Spleen (tissue), 13 donors: ENCODE measurements at places on chromosomes 2 and 18. TPM values are rescaled to one million over a fixed set of nuclear protein-coding genes. Genes with fewer than 3 reads are reported as not detected.

- H3K4me1 ChIP-seq: no peaks in the 10 kb centered on the region
- H3K27ac ChIP-seq: no peak overlapping the region
- H3K36me3 ChIP-seq: no peaks in the 10 kb centered on the region
- H3K27me3 ChIP-seq: no peaks in the 10 kb centered on the region
- no peak overlapping the region for H3K4me3 ChIP-seq
Observed at GRCh38 chr18:67938660-67939059, 422.1 kb upstream of the DSEL start.

DNA sequence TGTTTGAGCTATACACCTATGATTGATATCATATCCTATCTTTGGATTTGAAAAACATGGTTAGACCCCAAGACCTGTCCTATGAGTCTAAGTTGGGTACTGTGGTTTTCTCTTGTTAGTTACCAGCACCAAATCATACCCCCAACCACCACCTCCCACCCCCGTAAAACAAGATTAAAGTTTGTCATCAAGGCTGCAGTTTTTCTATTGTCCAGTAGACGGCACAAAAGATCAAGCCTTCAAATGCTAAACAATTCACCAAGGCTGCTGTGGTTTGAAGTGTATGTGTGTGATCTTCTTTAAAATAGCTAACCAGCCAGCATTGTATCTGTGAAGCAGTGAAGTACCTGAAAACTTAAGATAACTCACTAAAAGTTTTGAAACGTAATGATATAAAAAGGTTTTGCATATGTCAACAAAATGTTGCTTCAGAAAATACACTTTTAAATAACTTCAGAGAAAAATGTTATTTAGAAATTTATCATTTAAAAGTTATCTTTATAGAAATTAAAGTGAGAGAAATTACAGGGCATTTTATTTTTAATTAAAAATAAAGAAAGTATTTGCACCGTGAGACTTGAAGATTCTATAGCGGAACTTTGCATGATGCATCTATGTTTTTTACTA is 5.8 kb upstream of the MEIS1 start:
- no peaks in the 10 kb centered on the region for H3K36me3 ChIP-seq
- H3K27me3 ChIP-seq: peaks cover 48% of the 10 kb centered on the region
- H3K27ac ChIP-seq: no peak overlapping the region
- no peak for DNase-seq
- peaks cover 18% of the 10 kb centered on the region for H3K4me1 ChIP-seq

- H3K36me3 ChIP-seq: peaks cover 100% of the 10 kb centered on the region
- peak overlapping the region; percentile 1 for H3K27ac ChIP-seq
- H3K27me3 ChIP-seq: no peaks in the 10 kb centered on the region
- H3K4me1 ChIP-seq: no peaks in the 10 kb centered on the region
- no peak overlapping the region for H3K4me3 ChIP-seq
Observed at GRCh38 chr2:88747990-88748389, 56.5 kb downstream of the RPIA start.

Gene SCYGR4
- total RNA-seq: not detected

- H3K27me3 ChIP-seq: no peaks in the 10 kb centered on the region
- DNase-seq: no peak
- no peaks in the 10 kb centered on the region for H3K36me3 ChIP-seq
- H3K27ac ChIP-seq: no peak overlapping the region
- no peaks in the 10 kb centered on the region for H3K4me1 ChIP-seq
Observed at GRCh38 chr2:38248255-38248654, 128.8 kb downstream of the ATL2 start.

Gene NOSTRIN
- 3.7 TPM for total RNA-seq

DNA sequence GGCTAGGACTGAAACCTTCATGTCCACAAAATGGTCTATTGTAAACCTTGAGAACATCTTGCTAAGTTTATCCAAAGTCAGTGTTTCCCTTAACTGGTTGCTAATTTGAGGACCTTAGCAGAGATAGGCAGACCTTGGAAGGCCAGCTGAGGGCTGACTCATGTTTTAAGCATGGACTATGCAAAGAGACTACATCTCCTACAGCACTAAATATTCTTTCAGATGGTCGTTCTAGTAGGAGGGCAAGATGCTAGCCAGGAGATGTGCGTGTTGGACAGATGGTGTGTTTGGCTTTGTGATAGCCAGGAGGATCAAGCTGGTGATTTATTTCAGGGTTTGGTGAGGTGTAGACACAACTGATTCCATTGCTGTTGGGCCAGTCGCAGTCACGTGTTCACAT is 75.8 kb downstream of the NRP2 start:
- H3K36me3 ChIP-seq: no peaks in the 10 kb centered on the region
- peaks cover 3% of the 10 kb centered on the region for H3K4me1 ChIP-seq
- no peak overlapping the region for H3K4me3 ChIP-seq
- no peak overlapping the region for H3K27ac ChIP-seq

Gene CLHC1
- 34.7 TPM for total RNA-seq

DNA sequence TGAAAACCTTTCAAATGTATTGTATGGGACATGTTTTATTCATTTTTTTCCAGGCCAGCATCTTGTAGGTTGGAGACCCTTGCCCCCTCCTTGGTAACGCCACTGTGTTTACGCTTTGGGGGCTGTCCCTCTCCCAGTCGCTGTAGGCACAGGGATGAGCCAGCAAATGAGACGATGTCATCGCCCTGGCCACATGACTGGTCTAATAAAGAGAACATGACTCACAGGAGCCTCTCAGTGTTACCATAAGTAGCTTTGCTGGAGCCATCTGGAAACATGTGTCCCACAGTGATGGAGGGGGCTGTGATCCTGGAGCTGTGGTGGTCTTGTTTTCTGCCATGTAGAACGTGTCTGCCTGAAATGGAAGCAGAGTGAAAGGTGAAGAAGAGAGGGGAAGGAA is 78.9 kb downstream of the CD8B2 start:
- H3K4me3 ChIP-seq: no peak overlapping the region
- no peak overlapping the region for H3K27ac ChIP-seq
- H3K36me3 ChIP-seq: no peaks in the 10 kb centered on the region

DNA sequence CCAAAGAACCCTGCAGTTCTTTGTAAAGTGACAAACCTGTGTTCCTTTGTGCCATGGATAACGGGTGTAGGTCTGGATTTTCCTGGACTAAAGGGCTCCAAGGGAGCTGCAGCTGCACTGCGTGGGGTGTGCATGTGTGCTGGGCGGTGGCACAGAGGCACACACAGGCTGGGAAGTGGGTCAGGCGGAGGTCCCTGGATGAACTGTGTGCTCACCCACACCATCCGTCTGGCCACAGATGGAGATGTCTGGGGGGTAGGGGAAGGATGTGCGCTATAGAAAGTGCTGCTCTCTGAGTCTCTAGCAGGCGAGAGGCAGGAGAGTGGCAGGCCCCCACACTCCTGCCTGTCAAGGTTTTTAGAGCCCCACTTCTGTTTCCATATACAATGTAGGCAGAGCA is 137.2 kb downstream of the LOXHD1 start:
- no peaks in the 10 kb centered on the region for H3K36me3 ChIP-seq
- H3K27me3 ChIP-seq: no peaks in the 10 kb centered on the region
- no peaks in the 10 kb centered on the region for H3K4me1 ChIP-seq
- no peak overlapping the region for H3K27ac ChIP-seq
- DNase-seq: no peak
- H3K4me3 ChIP-seq: no peak overlapping the region

Gene CIB4
- total RNA-seq: not detected

DNA sequence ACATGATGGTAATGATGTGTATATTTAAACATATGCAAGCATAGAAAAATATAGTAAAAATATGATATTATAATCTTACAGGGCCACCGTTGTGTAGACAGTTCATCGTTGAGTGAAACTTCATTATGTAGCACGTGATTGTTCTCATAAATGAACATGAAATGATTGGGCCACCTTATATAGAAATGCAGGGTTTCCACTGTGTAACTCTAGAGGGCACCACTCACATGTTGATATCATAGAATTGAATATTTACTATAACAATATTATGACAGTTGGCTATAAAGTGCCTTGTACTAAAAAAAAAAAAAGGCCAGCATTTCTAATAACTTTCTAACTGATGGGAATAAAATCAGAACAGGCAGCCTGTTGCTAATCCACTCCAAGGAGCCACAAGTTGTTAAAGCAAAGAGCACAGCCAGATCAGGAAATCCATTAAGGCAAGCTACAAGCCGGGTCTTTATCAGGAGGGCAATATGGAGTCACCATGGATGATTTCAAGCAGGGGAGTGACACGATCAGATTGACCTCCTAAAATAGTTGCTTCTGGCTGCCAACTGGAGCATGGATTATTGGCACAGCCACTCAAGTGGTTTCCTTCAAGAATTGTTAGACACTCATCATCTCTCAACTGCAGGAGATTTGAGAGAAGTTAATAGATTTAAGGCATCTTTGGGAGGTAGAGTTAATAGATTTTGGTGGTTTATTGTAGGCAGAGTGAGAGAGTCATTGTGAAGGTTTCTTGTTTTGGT is 16.7 kb downstream of the IL1F10 start:
- no peak for DNase-seq
- no peaks in the 10 kb centered on the region for H3K4me1 ChIP-seq
- no peaks in the 10 kb centered on the region for H3K27me3 ChIP-seq
- H3K4me3 ChIP-seq: no peak overlapping the region
- no peak overlapping the region for H3K27ac ChIP-seq
- no peaks in the 10 kb centered on the region for H3K36me3 ChIP-seq

- H3K4me3 ChIP-seq: no peak overlapping the region
- no peak for DNase-seq
- no peaks in the 10 kb centered on the region for H3K36me3 ChIP-seq
- H3K27ac ChIP-seq: no peak overlapping the region
Observed at GRCh38 chr2:13495051-13495450, 778.3 kb downstream of the TRIB2 start.

- no peak overlapping the region for H3K4me3 ChIP-seq
- H3K36me3 ChIP-seq: peaks cover 94% of the 10 kb centered on the region
- H3K27me3 ChIP-seq: no peaks in the 10 kb centered on the region
- no peaks in the 10 kb centered on the region for H3K4me1 ChIP-seq
- no peak overlapping the region for H3K27ac ChIP-seq
- no peak for DNase-seq
Observed at GRCh38 chr2:15325296-15325695, 235.8 kb downstream of the NBAS start.

DNA sequence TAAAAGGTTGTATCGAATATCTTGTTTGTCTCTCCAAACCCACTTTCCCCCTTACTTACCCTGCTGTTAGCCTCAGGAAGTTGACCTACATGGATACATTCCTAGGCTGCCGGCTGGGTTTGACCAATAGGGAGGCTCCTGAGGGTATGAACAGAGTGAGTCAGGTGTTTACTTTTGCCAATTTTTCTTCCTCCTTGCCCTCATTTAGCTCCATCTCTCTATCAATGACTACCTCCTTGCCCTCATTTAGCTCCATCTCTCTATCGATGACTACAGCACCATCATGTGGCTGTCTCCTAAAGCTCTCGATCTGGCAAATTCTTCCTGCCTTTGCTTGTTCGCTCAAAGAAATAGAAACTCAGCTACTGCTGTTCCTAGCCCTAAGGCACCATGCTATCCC is 571.9 kb upstream of the CRIM1 start:
- no peaks in the 10 kb centered on the region for H3K4me1 ChIP-seq
- no peaks in the 10 kb centered on the region for H3K36me3 ChIP-seq
- H3K27me3 ChIP-seq: no peaks in the 10 kb centered on the region
- H3K27ac ChIP-seq: no peak overlapping the region

DNA sequence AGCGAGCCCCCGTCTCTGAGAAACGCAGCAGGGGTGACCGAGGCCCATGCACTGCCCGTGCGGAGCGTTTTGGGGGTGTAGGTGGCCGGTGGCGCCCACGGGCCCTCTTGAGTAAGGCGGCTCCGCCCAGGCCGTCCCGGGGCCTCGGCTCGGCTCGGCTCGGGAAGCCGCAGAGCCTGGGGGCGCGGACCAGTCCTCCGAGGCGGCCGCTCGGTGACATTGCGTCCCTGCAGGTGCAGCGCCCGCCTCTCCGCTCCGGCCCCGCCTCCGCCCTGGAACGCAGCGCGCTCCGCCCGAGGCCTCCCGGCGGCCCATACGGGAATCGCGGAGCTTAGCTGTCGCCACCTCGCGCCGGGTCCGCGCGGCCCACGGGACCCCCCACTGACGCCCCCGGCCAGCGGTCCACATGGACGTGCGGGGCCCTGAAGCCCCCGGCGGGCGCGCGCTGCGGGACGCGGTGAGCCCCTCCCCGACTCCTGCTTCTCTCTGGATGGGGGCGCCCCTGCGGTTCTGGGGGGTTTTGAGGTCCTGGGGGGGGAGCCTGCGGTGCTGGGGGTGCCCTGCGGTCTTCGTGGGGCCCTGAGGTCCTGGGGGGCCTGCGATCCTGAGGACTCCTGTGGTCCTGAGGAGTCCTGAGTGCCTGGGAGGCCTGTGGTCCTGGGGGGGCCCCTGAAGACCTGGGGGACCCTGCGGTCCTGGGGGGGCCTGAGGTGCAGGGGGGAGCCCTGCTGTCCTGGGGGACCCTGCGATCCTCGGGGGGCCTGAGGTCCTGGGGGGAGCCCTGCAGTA is at the start of gene HSBP1L1:
TSS of gene HSBP1L1 (plus strand) at position 314 of the 789 bp plus-strand sequence. CDS start at position 407, 93 bp downstream.
- H3K4me3 ChIP-seq: peak within 1 kb of the TSS; percentile 83
- no peaks in the 10 kb centered on the region for H3K36me3 ChIP-seq
- peak; percentile 95 for DNase-seq
- H3K27ac ChIP-seq: peak within 1 kb of the TSS; percentile 81

DNA sequence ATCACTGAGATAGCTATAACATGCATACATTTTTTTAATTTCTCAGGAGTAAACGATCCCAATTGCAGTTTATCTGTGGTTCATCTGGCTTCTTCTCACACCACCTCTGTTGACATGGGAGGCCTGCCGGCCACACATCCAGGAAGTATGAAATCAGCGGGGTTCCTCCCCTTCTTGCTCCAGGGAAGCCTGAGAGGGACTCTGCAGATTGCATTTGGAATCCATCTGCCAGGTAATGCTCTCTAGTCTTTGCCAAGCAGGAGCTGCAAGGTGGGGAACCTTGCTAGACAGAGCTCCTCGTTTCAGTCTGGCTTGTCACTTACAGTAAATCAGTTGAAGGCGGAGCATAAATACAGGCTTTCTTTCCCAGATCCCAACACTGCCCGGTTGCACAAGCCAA is 49.9 kb downstream of the SOX11 start:
- no peaks in the 10 kb centered on the region for H3K4me1 ChIP-seq
- no peaks in the 10 kb centered on the region for H3K27me3 ChIP-seq
- DNase-seq: no peak
- no peak overlapping the region for H3K27ac ChIP-seq
- H3K36me3 ChIP-seq: no peaks in the 10 kb centered on the region

- H3K36me3 ChIP-seq: no peaks in the 10 kb centered on the region
- DNase-seq: no peak
- no peak overlapping the region for H3K27ac ChIP-seq
- no peak overlapping the region for H3K4me3 ChIP-seq
- no peaks in the 10 kb centered on the region for H3K27me3 ChIP-seq
Observed at GRCh38 chr2:220701115-220701514, 871.0 kb downstream of the EPHA4 start.

- H3K27ac ChIP-seq: peak overlapping the region; percentile 81
- no peak for DNase-seq
- no peaks in the 10 kb centered on the region for H3K36me3 ChIP-seq
- no peaks in the 10 kb centered on the region for H3K27me3 ChIP-seq
Observed at GRCh38 chr2:64204703-64205102, 60.5 kb upstream of the PELI1 start.

Gene TMEM169
- 1.2 TPM for total RNA-seq

Gene ALPG
- total RNA-seq: not detected

Gene DHRS9
- 6.8 TPM for total RNA-seq

GRCh38 chr2:205197468-205198139 is 484.7 kb upstream of the NRP2 start:
- no peaks in the 10 kb centered on the region for H3K27me3 ChIP-seq
- DNase-seq: no peak
- no peaks in the 10 kb centered on the region for H3K36me3 ChIP-seq
- H3K27ac ChIP-seq: no peak overlapping the region
- no peak overlapping the region for H3K4me3 ChIP-seq

- no peak overlapping the region for H3K4me3 ChIP-seq
- H3K27me3 ChIP-seq: no peaks in the 10 kb centered on the region
- H3K4me1 ChIP-seq: no peaks in the 10 kb centered on the region
- DNase-seq: no peak
- no peak overlapping the region for H3K27ac ChIP-seq
Observed at GRCh38 chr2:50854381-50854780, 177.6 kb downstream of the NRXN1 start.
